ENCODE measurements at places on chromosomes 11 and 22. TPM values are rescaled to one million over a fixed set of nuclear protein-coding genes. Genes with fewer than 3 reads are reported as not detected.
A peak's percentile ranks its signal among the peaks of the same experiment; 100 is the strongest.

GRCh38 chr11:74579577-74580270, 12.7 kb upstream of the POLD3 start:
- H3K36me3 ChIP-seq: no peaks in the 10 kb centered on the region
- H3K4me3 ChIP-seq: no peak overlapping the region
- no peak overlapping the region for H3K27ac ChIP-seq
- no peaks in the 10 kb centered on the region for H3K27me3 ChIP-seq

PATE2 gene
- not detected for total RNA-seq

GRCh38 chr22:37681556-37682049, 4.5 kb upstream of the NOL12 start:
- H3K36me3 ChIP-seq: no peaks in the 10 kb centered on the region
- no peak overlapping the region for H3K4me3 ChIP-seq
- DNase-seq: peak; percentile 76
- H3K4me1 ChIP-seq: peaks cover 5% of the 10 kb centered on the region
- H3K27me3 ChIP-seq: no peaks in the 10 kb centered on the region
- H3K27ac ChIP-seq: no peak overlapping the region

TOLLIP gene
- total RNA-seq: 41.7 TPM

- no peak overlapping the region for H3K4me3 ChIP-seq
- no peak overlapping the region for H3K27ac ChIP-seq
- no peaks in the 10 kb centered on the region for H3K36me3 ChIP-seq
- peaks cover 61% of the 10 kb centered on the region for H3K4me1 ChIP-seq
- DNase-seq: no peak
- no peaks in the 10 kb centered on the region for H3K27me3 ChIP-seq
Observed at GRCh38 chr11:61833471-61833870, 5.4 kb downstream of the FADS2 start.

DNA sequence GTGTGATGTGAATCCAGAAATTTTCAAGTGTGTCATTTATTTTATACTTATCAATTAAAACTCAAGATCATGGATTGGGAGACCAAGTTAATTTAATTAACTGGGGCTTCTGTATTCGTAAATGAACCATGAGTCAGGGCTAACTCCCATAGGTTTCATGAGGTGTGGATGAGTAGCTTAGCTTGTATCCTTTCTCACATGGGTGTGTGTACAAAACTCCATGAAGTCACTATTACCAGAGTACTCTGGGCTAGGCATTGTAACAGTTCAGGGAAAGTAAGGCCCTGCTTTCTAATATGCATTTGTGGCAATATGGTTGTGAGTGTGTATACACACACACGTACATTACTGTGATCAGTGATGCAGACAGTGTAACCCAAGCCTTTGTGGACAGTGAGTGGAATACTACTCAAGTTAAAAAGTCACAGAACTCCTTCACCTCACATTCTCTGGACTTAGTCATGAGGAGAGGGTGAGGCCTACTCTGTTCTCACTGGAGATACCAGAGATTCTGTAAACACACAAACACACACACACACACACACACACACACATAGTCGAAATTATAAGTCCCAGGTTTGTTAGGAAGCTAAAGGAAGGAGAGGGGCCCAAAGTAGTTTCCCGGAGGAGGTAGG, 3.5 kb downstream of the CNTF start:
- no peak overlapping the region for H3K27ac ChIP-seq
- no peak for DNase-seq
- H3K36me3 ChIP-seq: peaks cover 50% of the 10 kb centered on the region
- peaks cover 5% of the 10 kb centered on the region for H3K4me1 ChIP-seq

DNA sequence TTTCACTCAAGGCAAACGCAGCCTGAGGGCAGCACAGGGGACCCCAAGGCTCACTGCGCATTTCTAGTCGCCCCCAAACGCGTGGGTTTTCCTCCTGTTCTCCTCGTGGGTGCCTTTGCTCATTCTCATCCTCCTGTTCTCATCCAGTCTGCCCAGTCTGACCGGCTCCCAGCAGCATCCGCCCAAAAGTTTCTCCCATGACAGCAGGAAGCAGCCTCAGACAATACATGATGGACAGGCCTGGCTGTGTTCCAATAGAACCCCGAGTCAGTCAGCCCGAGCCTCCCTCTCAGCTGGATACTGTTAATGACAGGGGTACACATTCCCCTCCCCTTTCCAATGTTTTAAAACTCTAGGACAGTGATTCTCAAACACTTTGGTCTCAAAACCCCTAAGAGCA, 22.5 kb upstream of the KRTAP5-7 start:
- H3K27ac ChIP-seq: no peak overlapping the region
- H3K4me1 ChIP-seq: no peaks in the 10 kb centered on the region
- DNase-seq: no peak
- H3K4me3 ChIP-seq: no peak overlapping the region

DNA sequence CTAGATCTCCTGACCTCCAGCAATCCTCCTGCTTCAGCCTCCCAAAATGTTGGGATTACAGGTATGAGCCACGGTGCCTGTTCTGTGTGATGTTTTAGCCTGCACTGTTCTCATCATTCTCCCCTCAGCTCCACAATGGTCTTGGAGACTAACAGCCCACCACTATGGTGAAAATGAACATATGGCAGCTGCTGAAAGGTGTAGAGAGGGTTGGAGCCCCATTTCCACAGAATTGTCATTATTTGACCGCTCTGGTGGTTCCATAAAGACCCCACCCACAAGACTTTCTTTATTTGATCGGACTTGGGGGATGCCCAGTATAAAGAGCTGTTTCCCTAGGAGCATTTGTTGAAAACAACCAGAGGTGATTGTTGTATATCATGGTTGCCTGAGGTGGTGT, 67.9 kb upstream of the SEPTIN5 start:
- H3K4me3 ChIP-seq: no peak overlapping the region
- peaks cover 6% of the 10 kb centered on the region for H3K27me3 ChIP-seq
- no peak for DNase-seq
- H3K4me1 ChIP-seq: no peaks in the 10 kb centered on the region

- H3K27ac ChIP-seq: no peak overlapping the region
- H3K36me3 ChIP-seq: no peaks in the 10 kb centered on the region
- H3K4me1 ChIP-seq: no peaks in the 10 kb centered on the region
Observed at GRCh38 chr22:22006596-22006990, 24.0 kb upstream of the TOP3B start.

- DNase-seq: peak; percentile 68
- H3K36me3 ChIP-seq: no peaks in the 10 kb centered on the region
- no peaks in the 10 kb centered on the region for H3K27me3 ChIP-seq
- H3K27ac ChIP-seq: peak overlapping the region; percentile 97
- H3K4me3 ChIP-seq: peak overlapping the region; percentile 40
- H3K4me1 ChIP-seq: peaks cover 63% of the 10 kb centered on the region
Observed at GRCh38 chr22:46007003-46007847, 30.3 kb upstream of the WNT7B start.

DNA sequence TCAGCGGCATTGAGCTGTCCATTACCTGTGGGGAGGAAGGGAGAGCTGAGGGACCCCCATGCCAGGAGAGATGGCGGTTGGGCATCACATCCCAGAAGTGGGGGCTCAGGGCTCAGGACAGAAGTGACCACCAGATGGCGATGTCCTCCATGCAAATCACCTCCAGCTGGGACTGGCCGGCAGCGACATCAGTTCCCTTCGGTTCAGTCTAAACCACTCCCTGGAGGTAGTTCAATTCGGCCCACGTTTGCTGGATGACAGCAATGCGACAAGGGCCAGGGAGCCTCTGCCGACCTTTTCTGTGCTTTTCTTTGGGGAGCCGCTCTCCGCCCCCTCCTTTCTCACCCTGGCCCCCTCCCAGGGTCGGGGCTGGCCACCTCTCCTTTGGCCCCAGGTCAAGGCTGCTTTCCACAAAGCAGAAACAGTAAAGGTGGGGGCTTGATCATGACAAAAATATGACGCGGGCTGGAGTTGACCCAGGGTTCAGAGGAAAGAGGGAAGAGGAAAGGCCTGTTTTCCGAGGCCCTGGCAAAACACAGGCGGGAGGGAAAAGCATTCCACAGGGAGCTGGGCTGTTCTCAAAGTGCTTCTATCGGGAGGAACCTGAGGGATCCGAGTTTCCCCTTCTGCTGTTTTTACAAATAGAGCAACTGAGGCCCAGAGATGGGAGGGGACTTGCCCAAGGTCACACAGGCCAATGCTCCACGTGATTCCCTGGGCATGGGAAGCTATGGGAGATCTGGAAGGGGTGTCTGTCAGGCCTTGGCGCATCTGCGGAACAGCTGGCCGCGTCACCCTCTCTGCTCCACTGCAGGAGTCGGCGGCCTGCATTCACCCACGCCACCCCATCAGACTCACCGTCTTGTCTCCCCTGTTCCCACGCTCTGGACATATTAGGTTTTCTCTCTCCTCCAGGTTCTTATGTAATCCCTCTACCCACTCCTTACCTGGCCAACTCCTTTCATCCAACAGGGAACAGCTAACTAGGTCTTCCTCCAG, 54.7 kb downstream of the FBXO7 start:
- H3K27me3 ChIP-seq: no peaks in the 10 kb centered on the region
- peak; percentile 85 for DNase-seq
- no peak overlapping the region for H3K4me3 ChIP-seq
- no peaks in the 10 kb centered on the region for H3K36me3 ChIP-seq
- H3K27ac ChIP-seq: peak overlapping the region; percentile 79

OR52A1 gene
- not detected for total RNA-seq

- H3K4me3 ChIP-seq: no peak overlapping the region
- peaks cover 31% of the 10 kb centered on the region for H3K4me1 ChIP-seq
- peak; percentile 65 for DNase-seq
- H3K27me3 ChIP-seq: no peaks in the 10 kb centered on the region
- peak overlapping the region; percentile 72 for H3K27ac ChIP-seq
Observed at GRCh38 chr22:24429411-24430365, 2.3 kb downstream of the ADORA2A start.

- DNase-seq: no peak
- no peak overlapping the region for H3K4me3 ChIP-seq
- no peak overlapping the region for H3K27ac ChIP-seq
- H3K27me3 ChIP-seq: no peaks in the 10 kb centered on the region
Observed at GRCh38 chr11:16786131-16786530, 47.7 kb downstream of the C11orf58 start.
